Activated CD8-positive, alpha-beta memory T cell treated with anti-CD3 and anti-CD28 coated beads for 1 hour (primary cell): ENCODE measurements at places on chromosomes 12 and 14.

GRCh38 chr12:116320791-116321217 is 43.3 kb upstream of the MED13L start:
- no peak for DNase-seq

- DNase-seq = no peak
Observed at GRCh38 chr12:69996241-69996640, 171.2 kb downstream of the MYRFL start.

GRCh38 chr14:73723797-73724661 is 9.8 kb upstream of the PNMA1 start:
- no peak for DNase-seq

DNA sequence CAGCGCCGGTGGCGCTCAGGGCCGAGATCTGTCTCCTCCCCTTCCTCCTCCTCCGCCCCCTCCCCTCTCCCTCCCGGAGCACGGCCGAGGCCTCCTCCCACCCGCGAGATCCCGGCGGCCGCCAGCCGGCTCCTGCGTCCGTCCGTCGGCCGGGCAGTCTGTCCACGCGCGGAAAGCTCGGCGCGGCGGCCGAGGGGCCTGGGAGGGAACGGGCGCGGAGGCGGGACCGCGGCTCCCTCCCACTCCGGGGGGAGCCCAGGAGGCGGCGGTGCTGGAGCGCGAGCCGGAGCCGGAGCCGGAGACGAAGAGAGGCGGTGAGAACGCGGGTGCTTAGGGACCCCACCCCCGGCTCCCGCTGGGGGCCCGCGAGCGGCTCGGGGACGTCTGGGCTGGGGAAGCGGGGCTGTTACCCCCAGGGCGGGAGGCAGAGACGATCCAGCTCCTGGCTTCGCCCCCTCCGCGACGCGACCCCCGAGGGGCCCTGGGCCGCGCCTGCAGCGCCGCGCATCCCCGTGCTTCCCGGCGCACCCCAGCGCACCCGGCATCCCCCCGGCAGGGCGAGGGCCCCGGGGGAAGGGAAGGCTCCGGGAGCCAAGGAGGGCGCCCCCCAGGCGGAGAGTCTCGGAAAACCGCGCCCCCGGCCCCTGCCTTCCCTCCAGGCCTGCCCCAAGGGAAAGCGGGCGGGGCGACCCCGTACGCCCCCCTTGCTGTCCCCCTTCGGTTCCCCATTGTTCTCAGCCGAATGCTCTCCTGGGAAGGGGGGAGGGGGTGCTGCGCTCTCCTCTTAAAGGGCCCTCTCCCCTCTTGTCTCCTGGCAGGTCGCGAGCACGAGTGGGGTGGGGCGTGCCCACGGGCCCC is at the start of gene DTX1:
Gene DTX1 (plus strand): TSS at position 100 of the 858 bp plus-strand sequence. CDS start 1,463 bp downstream, outside the sequence.
- DNase-seq = no peak

DNA sequence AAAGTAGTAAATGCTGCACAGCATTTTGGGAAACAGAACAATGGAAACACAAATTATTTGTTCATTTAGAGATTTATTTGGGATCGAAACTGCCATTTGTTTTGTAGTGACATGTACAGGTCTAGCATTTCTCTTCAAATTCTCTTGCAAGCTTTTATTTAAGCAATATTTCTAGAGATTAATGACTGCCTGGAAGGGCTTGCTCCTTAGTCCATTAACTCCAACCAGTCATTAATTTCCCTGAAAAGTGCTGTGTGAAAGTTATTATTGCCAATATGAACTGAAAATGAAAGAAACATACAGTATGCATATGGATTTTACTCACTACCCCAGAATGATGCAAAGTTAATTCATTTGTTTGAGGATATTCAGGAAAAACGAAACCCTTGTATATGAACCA is 1349.6 kb upstream of the FLRT2 start:
- DNase-seq = no peak

GRCh38 chr14:51201890-51202289 is 38.2 kb upstream of the TMX1 start:
- no peak for DNase-seq

GRCh38 chr14:94173471-94173884 is 644 bp upstream of the PPP4R4 start:
- no peak for DNase-seq

DNA sequence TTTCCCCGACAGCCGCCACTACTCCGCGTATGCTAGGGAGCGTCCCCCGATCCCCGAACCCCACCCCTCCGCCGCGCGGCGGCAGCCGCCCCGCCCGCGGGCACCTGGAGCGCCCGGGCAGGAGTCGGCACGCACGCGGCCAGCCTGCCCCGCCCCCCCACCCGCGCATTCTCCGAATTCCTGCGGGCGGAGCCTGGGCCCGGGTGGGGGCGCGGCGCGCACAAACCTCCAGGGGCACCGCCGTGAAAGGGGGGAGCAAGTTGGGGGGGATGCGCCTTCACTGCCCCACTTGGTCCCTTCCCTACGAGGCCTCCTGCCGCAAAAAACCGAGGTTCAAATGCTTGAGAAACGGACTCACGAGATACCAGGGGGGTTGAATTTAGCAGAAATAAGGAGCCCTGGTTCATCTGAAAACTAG is 1.7 kb downstream of the AJUBA start:
- DNase-seq = no peak

DNA sequence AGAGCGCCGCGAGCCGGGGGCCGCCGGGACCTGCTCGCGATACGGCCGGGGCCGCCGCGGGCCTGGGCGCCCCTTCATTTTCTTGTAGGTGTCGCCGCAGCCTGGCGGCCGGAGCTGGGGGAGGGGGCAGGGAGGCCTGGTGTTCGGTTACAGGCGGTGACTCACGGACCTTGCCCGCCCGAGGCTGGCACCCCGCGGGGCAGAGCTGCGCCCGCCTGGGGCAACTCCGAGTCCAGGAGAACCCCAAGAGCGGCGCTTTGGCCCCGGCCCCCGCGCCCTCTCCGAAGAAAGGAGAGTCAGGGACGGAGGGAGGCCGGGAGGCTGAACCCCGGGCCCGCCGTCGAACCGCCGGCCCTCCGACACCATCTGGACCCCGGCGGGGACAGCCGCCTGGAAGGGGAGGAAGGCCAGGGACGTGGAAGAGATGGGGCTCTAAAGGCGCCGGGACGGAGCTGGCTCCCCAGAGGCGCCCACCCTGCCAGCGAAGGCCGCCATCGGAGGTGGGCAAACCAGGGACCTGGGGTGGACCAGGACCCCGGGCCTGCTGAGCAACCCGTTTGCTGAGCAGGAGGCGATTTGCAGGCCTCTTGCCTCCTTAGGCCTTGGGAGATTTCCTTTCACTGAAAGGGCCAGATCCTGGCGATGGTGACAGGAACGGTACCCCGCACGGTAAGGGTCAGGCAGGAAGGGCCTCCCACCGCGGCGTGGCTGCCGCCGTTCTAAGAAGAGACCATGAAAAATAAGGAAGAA is 843 bp upstream of the NUAK1 start:
- peak; percentile 3 for DNase-seq

DNA sequence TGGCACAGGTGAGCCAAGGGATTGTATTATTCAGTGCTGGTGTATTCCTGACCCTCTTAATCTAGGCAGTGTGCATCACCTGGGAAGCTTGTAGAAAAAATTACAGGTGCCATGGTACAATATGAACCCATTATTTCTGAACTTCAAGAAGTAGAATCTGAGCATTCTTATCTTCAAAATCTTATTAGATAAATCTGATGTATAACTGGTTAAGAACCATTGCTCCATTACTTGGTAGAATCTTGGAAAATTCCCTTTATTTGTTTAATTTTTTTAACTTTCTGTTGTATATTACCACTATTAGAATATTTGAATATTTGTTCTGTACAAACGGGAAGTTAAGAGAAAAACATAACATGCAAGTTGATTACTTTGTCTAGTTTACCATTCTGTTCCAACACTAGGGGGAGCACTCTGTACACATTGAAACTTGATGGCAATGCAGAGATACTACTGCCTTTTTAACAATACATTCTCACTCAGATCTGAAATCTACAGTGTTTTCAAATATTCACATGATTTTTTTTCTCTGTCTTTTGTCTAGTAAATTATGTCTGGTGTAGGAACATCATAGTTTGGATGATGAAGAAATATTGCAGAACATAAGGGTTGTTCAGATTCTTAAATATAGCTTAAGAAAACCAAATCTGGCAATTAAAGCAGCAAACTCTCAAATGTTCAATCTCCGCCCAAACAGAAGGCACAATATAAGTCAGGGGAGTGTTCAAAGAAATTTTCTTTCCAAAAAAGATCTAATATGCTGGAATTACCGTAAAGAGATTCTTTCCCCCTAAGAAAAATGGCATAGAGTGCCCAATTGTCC is 196.6 kb downstream of the PCNX1 start:
- DNase-seq = no peak

DNA sequence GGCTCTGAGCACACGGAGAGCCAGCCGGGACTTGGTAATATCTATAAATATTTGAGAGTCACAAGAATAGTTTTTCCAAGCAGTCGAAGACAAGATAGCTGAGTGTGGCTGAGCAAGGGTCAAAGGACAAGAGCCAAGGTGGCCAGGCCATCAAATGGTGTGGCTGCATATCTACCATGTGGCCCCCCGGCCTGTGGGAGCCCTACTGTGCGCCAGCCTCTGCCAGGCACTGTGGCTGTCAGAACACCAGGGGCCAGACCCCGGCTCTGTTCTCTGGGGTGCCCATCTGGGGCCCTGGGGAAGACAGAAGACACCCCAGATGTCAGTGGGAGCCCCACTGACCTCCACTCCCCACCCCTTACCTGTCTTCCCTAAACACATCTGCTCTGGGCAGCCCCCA is 22.7 kb downstream of the BEGAIN start:
- no peak for DNase-seq
